ENCODE measurements at places on chromosomes 13 and 19.

GRCh38 chr13:112783978-112784371 is 94.1 kb downstream of the ATP11A start:
- DNase-seq = no peak

DNA sequence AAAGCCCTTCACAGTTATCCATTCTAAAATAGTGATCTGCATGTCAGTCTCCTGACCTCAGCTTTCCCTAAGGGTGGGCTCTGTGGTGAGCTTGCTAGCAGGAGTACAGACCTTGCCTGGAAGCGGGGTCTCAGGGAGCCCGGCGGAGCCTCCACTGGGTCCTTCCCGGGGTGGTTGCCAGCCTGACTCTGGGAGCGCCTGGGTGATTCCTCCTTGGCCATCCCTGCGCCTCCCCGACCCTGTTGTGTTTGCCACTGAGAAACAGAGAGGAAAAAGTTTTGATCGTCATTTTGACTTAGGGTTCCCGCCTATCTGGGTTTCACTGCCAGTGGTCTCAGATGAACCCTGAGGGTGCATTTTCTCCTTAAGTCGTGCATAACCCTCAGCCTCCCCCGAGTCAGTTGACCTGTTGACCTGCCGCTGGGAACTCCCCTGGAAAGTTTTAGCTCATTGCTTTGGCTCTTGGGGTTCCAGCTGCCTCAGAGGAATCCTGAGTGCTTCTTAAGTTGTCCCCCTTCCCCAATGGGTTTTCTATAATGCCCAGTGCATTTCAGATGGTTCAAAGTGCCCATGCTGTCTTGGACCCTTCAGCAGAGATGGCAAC is 117.8 kb downstream of the RAB20 start:
- DNase-seq = no peak

DNA sequence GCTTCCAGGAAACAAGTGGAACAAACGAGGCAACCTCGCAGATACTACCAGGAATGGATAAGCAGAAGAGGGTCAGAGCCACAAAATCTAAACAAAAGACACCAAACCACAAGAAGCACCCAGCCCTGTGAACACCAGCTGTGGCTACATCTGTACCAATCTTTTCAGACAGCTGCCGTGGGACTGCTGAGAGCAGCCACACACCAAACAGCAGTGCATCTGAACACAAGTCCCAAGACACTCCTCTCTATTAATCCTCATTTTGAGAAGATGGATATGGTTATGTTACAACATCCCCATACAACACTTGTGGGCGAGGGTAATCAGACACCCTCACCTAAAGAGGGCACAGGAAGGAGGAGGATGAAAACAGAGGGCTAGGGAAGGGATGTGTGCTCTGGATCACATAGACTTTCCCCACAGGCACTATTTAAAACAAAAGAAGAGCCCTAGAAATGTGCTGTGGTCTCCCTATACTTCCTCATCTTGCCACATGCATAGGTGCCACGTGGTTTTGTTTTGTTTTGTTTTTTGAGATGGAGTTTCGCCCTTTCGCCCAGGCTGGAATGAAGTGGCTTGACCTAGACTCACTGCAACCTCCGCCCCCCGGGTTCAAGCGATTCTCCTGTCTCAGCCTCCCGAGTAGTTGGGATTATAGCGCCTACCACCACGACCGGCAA is 41.6 kb upstream of the ZNF14 start:
- no peak for DNase-seq

- peak; percentile 33 for DNase-seq
Measured at GRCh38 chr19:39937094-39937720, 2.8 kb upstream of the FCGBP start.

DNA sequence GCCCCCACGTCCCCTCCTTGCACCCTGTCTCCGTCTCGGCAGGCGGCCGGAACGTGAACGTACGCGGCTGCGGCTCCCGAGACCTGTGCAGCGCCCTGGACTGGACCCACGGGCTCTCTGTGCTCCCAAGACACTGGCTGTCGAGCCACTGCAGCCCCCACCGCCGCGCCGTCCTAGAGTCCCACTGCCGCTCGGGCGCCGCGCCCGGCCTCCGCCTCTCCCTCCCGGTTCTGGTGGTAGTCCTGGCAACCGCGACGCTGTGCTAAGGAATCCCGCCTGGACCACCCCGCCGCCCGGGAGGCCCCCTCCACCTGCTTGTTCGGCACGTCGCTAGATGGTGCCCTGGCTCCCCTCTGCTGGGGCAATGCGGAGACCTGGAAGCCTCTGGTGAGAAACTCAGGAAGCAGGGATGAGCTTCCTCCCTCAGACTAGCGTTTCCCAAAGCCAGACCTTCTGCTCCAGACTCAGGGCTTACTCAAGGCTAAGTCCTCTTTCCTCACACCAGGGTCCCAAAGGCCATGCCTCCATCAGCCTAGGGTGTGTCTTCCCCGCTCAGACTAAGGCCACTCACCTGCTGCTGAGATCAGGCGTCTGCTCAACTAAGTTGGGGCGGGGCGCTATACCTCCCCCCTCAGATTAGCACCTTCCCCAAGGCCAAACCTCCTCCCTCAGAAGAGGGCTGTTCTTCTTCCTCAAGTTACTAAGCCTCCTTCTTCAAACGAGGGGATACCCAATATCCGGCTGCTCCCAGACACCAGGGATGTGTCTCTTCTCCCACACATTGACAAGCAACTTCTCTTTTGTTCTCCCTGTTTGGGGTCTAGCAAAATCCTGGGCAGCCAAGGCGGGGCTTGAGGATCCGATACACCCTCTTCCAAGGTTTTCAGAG is 16.1 kb upstream of the IRGC start:
- no peak for DNase-seq

All from stimulated activated naive CD4-positive, alpha-beta T cell treated with Interleukin-2 at 50 U/mL for 16 hours (primary cell).